ENCODE measurements at places on chromosomes 1 and 21. TPM values are rescaled to one million over a fixed set of nuclear protein-coding genes. Genes with fewer than 3 reads are reported as not detected.
A peak's percentile ranks its signal among the peaks of the same experiment; 100 is the strongest.

MEAF6 gene
- total RNA-seq: 87.2 TPM

ATP6V1G3 gene
- total RNA-seq: not detected

RRP15 gene
- total RNA-seq: 5.5 TPM

SLAMF9 gene
- total RNA-seq: 0.56 TPM

TENT5C gene
- 6.8 TPM for total RNA-seq

CHI3L2 gene
- 8.2 TPM for total RNA-seq

OR2T35 gene
- not detected for total RNA-seq

OR2M2 gene
- not detected for total RNA-seq

DNA sequence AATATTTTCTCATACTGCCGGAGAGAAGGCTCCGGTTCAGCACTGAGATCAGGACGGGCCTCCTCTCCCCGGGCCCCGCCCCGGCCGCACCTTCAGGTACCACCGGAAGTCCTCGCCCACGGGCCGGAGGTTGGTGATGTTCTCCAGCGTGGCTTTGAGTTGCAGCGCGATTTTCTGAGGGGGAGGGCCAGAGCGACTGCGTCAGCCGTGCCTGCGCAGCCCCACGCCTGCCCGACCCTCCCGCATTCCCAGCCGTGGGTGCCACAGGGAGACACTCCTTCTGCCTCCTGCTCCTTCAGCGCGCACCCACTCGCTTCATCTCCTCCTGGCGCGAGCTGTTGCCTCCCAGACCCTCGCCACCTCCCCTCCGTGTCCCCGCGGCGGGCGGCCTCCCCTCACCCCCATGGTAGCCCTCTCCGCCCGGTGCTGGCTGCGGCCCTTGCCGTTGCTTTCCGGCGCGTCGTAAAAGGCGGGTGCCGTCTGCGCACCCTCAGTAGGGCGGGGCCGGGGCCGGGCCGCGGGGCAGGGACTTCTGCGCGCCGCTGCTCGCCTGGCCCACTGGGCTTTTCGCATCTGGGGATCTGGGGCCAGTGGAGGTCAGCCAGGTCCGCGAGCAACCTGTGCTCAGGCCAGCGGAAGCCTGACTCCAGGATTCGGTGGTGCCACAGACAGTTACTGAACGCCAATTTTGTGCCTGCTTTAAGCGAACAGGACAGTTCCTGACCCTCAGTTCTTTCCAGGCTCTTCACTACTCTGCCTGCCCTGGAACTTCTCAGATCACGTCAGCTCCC, at the start of gene CZIB:
Gene CZIB, minus strand, starts transcription at position 464 of the 791 bp plus-strand sequence. Its CDS starts 59 bp downstream, at position 405.
- DNase-seq: peak; percentile 86

DNA sequence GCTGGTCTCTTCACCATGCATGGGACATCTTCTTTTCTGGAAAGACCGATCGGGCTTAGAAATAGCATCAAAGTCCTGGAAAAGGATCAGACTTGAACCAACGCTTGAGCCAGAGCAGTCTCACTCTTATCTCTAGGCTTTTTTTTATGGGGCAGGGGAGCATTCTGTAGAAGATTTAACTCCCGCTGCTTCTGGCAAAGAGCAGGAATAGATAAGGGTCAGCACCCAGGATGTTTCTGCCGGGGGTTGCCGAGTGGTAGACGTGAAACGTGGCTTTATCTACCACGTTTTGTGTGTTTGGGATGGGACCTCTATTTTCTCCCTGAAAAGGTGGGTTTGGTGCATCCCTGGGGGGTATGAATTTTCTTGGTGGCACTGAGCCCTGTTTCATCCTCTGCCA, 18.8 kb downstream of the SPSB1 start:
- no peak for DNase-seq

DNA sequence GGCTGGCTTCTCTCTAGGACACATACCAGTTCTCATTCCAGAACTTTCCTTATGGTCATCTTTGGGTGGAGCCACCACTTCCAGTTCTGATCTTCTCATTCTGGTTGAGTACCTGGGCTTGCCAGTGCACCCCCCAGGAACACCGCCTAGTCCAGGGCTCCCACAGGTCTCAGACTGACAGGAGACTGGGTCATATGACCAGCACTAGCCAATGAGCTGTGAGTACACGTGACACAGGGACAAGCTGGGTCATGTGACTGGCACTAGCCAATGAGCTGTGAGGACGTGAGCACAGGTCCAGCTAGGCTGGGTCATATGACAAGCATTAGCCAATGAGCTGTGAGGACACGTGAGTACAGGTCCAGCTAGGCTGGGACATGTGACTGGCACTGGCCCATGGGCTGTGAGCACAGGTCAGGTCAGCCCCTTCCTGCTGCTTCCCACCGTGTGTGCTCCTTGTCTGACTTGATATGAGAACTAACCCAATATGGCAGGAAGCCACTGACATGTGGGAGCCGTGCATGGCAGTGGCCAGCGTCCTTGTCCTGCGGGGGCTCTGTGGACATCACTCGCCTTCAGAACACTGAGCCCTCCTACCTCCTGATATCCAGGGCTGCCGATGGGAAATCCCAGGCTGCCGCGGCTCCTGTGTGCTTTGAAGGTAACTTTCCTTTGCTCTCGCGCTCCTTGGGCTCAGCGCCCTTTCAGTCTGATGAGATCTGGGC, 22.7 kb downstream of the KRTAP10-1 start:
- DNase-seq: no peak

DNA sequence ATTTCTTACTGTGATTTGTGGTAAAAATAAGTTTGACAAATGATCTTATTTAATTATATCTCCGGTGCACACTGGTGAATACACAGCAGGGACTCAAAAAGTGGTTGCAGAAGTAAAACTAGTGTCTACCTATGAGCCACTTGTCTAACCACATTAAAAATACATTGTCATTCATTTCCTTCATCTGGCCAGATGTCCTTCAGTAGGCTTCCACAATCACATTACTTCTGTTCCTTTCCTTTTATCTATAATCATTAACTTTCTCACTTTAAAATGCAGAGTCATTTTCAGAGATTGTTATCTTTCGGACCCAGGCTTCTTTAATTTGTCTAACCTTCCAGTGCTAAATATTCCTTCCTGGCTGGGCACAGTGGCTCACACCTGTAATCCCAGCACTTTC, 3.0 kb downstream of the RBBP5 start:
- DNase-seq: no peak

Measured in omental fat pad (tissue), 4 donors.